Mammary epithelial cell (primary cell): ENCODE measurements at places on chromosomes 1 and 21. TPM values are rescaled to one million over a fixed set of nuclear protein-coding genes. Genes with fewer than 3 reads are reported as not detected.

The KDF1 gene
- total RNA-seq: 23.4 and 24.7 TPM in 2 replicates

The PGLYRP3 gene
- not detected for total RNA-seq

The PTPRC gene
- total RNA-seq: not detected in 2 replicates

The ATP1A1 gene
- 359 and 362 TPM in 2 replicates for total RNA-seq

The NHLH1 gene
- not detected for total RNA-seq

The ZFP69 gene
- 3.5 TPM for total RNA-seq

The S100A9 gene
- 342 and 606 TPM in 2 replicates for total RNA-seq

The IRF6 gene
- total RNA-seq: 323 and 422 TPM in 2 replicates

The SPATA45 gene
- total RNA-seq: not detected in 2 replicates

The S100A1 gene
- not detected for total RNA-seq

The SH3BGR gene
- total RNA-seq: 4.2 and 19.1 TPM in 2 replicates

The C1orf185 gene
- not detected in 2 replicates for total RNA-seq

The SH2D1B gene
- total RNA-seq: not detected

The HES4 gene
- 24.7 TPM for total RNA-seq

The NBPF6 gene
- total RNA-seq: not detected

The ANKRD34A gene
- 1.3 TPM for total RNA-seq

The SPTA1 gene
- total RNA-seq: not detected in 2 replicates

The ACTN2 gene
- 0.67 TPM in 1 of 2 replicates, not detected in the other for total RNA-seq

The ANGPTL7 gene
- 2.3 TPM for total RNA-seq

The MATN1 gene
- not detected for total RNA-seq

The EXTL1 gene
- 0.16 TPM in 1 of 2 replicates, not detected in the other for total RNA-seq

The BSND gene
- total RNA-seq: not detected

The SLC6A17 gene
- under 0.01 TPM for total RNA-seq

The C1orf94 gene
- not detected in 2 replicates for total RNA-seq

The CATSPERE gene
- 1.2 TPM for total RNA-seq

The RBM15 gene
- 24.3 and 26.3 TPM in 2 replicates for total RNA-seq

The MAN1C1 gene
- 0.07 and 0.08 TPM in 2 replicates for total RNA-seq

The PAQR6 gene
- 2.8 TPM for total RNA-seq

The PDE9A gene
- total RNA-seq: 1.2 and 1.4 TPM in 2 replicates

The TSPEAR gene
- total RNA-seq: not detected in 2 replicates

The CYP4A22 gene
- total RNA-seq: not detected

The LHX8 gene
- total RNA-seq: not detected

The LCE3E gene
- total RNA-seq: not detected in 2 replicates

The CLDN17 gene
- not detected for total RNA-seq

The LAMTOR5 gene
- total RNA-seq: 75.5 TPM

The CD1B gene
- not detected in 2 replicates for total RNA-seq

The LMOD1 gene
- 29.5 TPM for total RNA-seq

The TRIM58 gene
- 0.32 and 0.68 TPM in 2 replicates for total RNA-seq

The GBP4 gene
- total RNA-seq: not detected

The PPP1R12B gene
- total RNA-seq: 13.5 and 15.4 TPM in 2 replicates

The POLR3GL gene
- 4.7 TPM for total RNA-seq

The LAD1 gene
- total RNA-seq: 187 and 212 TPM in 2 replicates

The RIMKLA gene
- total RNA-seq: not detected in 2 replicates

The GPR157 gene
- total RNA-seq: 7.2 TPM

The RPS27 gene
- total RNA-seq: 1,227 and 1,257 TPM in 2 replicates

The SLC5A3 gene
- total RNA-seq: 9.7 and 10.8 TPM in 2 replicates

The PRAMEF9 gene
- total RNA-seq: not detected

The LIN28A gene
- not detected in 2 replicates for total RNA-seq

The OR2T29 gene
- not detected in 2 replicates for total RNA-seq

The C1orf21 gene
- 34.8 and 35.4 TPM in 2 replicates for total RNA-seq

The SPSB1 gene
- 56.7 TPM for total RNA-seq

The SV2A gene
- total RNA-seq: 2.4 and 3.4 TPM in 2 replicates

The ZSWIM5 gene
- total RNA-seq: 0.50 TPM
